ENCODE measurements at places on chromosomes 5 and 9. TPM values are rescaled to one million over a fixed set of nuclear protein-coding genes. Genes with fewer than 3 reads are reported as not detected.

Gene GCNT4
- not detected for polyA plus RNA-seq

Gene AGPAT2
- polyA plus RNA-seq = not detected

Gene STOM
- not detected for polyA plus RNA-seq

Gene ITK
- polyA plus RNA-seq = not detected

Gene PHYHD1
- not detected for polyA plus RNA-seq

Gene SHISAL2B
- polyA plus RNA-seq = not detected

Gene SPOUT1
- 34.7 TPM for polyA plus RNA-seq

Gene AGXT2
- not detected for polyA plus RNA-seq

Gene RETREG1
- 20.4 TPM for polyA plus RNA-seq

Gene CEL
- 0.95 TPM for polyA plus RNA-seq

Gene CDH9
- polyA plus RNA-seq = 1.7 TPM

Gene OTULINL
- polyA plus RNA-seq = 7.2 TPM

Gene EIF4EBP3
- polyA plus RNA-seq = not detected

Gene MLANA
- polyA plus RNA-seq = not detected

Gene DNAJC18
- polyA plus RNA-seq = 40.2 TPM

Gene TGFBR1
- 78.0 TPM for polyA plus RNA-seq

Gene RLN2
- not detected for polyA plus RNA-seq

Gene NUDT2
- 88.3 TPM for polyA plus RNA-seq

Gene DNAJC25
- polyA plus RNA-seq = 16.8 TPM

Gene SOWAHA
- polyA plus RNA-seq = 26.9 TPM

Gene ABCA1
- 5.1 TPM for polyA plus RNA-seq

Gene SPATA31D4
- polyA plus RNA-seq = not detected

Gene FOXB2
- not detected for polyA plus RNA-seq

Gene NIPAL4
- not detected for polyA plus RNA-seq

Gene IL31RA
- not detected for polyA plus RNA-seq

Gene KLHL3
- polyA plus RNA-seq = 10.9 TPM

Gene AGGF1
- polyA plus RNA-seq = 36.8 TPM

Gene MACIR
- polyA plus RNA-seq = 33.7 TPM

Gene MEIKIN
- polyA plus RNA-seq = not detected

Gene PAM
- polyA plus RNA-seq = 318 TPM

Gene PCDHGC3
- 2.1 TPM for polyA plus RNA-seq

Gene MED10
- polyA plus RNA-seq = 50.4 TPM

Gene ZNF454
- polyA plus RNA-seq = 1.1 TPM

Gene SPOCK1
- polyA plus RNA-seq = 30.9 TPM

Gene CSNK1A1
- polyA plus RNA-seq = 207 TPM

Gene ACTBL2
- not detected for polyA plus RNA-seq

Gene PCA3
- not detected for polyA plus RNA-seq

Gene CDC25C
- 0.71 TPM for polyA plus RNA-seq

Gene FNIP1
- polyA plus RNA-seq = 14.1 TPM

Gene KCNN2
- polyA plus RNA-seq = 1.6 TPM

Gene C6
- polyA plus RNA-seq = 2.6 TPM

Gene SAXO1
- not detected for polyA plus RNA-seq

Gene SYK
- polyA plus RNA-seq = not detected

Gene UNC5A
- 3.8 TPM for polyA plus RNA-seq

Gene GKAP1
- 6.9 TPM for polyA plus RNA-seq
